ENCODE measurements at places on chromosomes 7 and 10.

DNA sequence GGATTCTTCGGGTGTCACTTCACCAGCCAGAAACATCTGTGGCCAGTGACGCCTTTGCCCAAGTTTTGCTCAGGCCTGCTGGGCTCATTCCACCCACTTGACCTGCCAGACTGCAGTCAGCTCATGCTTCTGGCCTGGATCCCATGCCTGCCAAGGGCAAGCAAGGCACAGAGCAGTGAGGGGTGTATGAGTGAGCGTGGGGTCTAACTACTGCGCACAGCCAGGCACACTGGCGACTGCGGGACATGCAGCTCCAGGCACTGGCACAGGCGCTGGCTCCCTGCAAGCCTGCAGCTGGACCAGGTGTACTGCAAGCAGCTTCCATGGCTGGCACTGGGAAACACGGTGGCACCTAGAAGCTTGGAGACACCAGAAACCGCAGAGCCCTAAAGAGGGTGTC is 80.1 kb downstream of the MTERF1 start:
- no peak for DNase-seq

DNA sequence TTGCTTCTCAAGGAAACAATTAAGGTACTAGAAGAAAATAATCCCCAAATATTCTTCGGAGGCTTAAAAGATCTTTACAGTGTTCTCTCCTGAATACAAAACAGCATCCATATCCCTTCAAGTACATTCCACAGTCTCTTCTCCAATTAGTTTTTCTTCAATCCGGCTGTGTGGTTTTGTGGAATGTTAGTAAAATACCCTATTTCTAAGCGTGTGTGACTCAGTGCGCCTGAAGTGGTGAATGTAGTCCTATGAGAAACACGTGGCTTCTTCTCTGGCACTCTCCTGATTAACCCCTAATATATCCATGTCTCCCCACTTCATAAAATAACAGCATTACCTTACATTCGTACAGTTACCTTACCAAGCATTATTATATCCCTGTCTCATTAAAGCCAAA is 570.2 kb downstream of the ARL4A start:
- DNase-seq, result no peak

- DNase-seq, result no peak
Observed at GRCh38 chr10:91146146-91146545, 74.3 kb upstream of the PCGF5 start.

DNA sequence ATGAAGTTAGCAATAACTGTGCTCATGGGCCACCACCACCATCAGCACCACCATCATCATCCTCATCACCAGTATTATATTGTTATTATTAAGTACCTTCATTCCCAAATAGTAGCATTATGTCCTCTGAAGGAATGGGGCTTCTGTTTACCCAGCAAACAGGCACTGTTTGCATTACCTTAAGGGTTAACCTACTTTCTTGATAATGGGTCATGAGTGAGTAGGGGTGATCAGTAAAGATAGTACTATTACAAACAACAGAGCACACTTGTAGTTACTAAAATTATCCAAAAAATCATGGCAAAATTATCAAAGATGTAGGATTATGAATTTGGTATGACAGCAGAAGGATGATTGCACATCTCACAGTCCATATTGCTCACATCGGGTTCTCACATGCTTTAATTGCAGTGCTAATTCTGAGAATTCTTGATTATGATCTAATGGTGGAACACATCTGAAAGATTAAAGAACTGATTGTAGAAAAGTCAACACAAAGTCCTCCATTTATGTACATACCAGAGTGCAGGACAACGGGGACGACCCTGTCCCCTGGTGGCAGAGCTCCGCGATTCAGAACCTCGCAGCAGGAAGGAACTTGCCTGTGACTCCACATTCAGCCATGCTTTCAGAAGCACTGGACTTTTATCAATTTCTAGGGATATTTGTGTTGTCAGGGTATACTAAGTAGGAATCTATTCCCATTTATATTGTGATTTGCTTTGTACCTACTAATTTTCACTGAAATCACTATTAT is 31.0 kb downstream of the PDE1C start:
- DNase-seq, result no peak

DNA sequence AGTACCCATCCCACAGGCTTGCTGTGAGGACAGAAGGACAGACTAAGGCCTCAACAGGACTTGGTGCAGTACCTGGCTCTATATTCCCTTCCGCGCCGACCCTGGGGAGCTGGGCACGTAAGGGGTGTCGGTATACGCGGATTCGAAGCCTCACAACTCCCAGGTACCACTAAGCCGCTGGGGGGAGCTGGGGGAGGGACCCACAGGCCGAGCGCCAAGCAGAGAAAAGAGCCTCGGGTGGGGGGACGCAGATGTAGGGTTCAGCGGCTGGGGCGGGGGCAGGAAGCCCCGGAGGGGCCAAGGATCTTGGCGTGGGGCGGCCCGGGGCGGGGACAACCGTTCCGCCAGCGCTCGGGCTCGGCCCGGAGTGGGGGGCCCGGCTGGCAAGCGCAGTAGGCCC is 126.4 kb upstream of the ZNF746 start:
- no peak for DNase-seq

- no peak for DNase-seq
Observed at GRCh38 chr7:79386688-79387422, 66.6 kb downstream of the MAGI2 start.

DNA sequence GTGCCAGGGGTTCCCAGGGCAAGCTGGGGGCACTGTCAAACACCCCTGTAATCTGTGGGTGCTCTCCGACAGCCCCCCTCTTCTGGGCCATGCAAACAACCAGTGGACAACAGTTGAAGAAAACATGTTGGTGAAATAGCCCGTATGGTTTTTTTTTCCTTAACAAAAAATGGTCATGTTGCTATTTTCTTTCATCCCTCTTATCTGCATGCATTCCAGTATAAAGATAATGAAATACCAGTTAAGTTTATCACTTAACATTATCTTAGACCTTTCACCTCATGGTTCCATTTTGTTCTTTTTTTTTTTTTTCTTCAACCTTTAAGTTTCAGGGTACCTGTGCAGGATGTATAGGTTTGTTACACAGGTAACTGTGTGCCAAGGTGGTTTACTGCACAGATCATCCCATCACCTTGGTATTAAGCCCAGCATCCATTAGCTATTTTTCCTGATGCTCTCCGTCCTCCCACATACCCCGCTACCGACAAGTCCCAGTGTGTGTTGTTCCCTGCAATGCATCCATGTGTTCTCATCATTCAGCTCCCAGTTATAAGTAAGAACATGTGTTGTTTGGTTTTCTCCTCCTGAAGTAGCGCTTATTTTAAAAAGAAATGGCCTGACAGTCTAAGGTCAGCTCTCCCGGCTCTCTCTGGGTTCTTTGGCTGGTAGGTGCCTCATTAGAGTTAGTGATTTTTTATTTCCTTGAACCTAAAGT is 110.1 kb downstream of the NRP1 start:
- no peak for DNase-seq

- DNase-seq, result no peak
Observed at GRCh38 chr10:94608559-94608958, 63.0 kb downstream of the HELLS start.

DNA sequence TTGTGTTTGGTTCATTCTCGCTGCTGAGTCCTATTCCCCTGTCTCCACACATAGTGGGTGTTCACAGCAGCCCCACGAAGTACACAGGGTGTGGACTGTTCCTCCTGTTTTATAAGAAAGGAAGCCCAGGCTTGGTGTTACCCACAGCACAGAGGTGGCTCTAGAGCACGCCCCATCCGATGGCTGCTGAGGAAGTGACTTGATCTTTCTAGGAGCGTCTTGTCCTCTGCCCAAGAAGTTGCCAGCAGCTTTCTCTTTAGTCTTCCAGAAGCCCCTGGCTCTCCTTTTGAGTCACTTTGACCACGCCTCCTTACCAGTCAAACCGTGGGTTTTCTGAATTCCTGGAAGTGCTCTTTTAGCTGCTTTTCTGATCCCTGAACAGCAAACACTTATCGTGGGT is 94.0 kb downstream of the GRK5 start:
- no peak for DNase-seq

DNA sequence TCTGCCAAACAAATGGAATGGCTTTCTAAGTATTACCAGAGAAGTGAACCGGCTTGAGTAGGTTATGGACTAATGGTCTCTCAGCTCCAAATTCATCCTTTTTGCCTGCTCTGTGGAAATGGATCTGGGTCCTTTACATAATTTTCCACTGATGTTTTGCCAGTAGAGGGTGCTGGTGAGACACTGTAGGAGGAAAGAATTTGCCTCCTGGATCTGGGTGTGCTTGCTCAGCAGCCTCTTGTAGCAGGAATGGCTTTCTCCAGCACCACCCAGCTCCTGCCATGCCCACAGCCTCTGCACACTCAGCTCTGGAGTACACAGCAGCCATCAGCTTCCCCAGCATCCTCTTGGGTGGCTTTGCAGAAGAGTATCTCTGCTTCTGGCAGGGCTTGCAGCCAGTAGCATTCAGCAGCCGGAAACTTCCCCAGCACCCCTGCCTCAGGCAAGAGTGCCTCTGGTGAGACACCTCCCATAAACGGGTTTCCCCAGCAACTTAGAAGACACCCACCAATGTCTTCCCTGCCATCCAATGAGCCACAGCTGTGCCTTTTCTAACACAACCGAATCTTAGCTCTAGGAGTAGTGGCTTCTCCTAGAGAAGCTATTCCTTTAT is 235.0 kb upstream of the PLPP4 start:
- DNase-seq, result no peak

GRCh38 chr7:25951414-25952260 is 200.4 kb upstream of the NFE2L3 start:
- no peak for DNase-seq

GRCh38 chr10:13869295-13869664 is 282.5 kb downstream of the PRPF18 start:
- no peak for DNase-seq

GRCh38 chr7:121197455-121197854 is 131.3 kb upstream of the WNT16 start:
- DNase-seq, result no peak

DNA sequence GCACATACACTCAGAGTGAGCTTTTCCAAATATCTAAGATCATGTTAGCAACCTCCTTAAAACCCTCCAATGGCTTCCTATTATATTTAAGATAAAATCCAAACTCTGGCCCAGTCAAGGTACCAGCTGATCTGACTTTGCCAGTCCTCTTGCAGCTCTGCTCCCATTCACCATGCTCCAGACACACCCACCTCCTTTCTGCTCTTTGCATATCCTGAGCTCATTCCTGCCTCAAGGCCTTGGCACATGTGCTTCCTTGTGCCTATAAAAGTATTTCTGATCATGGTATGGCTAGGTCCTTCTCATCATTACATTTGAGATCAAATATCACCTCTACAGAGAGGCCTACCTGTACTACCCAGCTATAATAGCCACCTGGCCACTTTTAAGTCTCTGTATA is 27.5 kb downstream of the XPNPEP1 start:
- DNase-seq, result no peak

DNA sequence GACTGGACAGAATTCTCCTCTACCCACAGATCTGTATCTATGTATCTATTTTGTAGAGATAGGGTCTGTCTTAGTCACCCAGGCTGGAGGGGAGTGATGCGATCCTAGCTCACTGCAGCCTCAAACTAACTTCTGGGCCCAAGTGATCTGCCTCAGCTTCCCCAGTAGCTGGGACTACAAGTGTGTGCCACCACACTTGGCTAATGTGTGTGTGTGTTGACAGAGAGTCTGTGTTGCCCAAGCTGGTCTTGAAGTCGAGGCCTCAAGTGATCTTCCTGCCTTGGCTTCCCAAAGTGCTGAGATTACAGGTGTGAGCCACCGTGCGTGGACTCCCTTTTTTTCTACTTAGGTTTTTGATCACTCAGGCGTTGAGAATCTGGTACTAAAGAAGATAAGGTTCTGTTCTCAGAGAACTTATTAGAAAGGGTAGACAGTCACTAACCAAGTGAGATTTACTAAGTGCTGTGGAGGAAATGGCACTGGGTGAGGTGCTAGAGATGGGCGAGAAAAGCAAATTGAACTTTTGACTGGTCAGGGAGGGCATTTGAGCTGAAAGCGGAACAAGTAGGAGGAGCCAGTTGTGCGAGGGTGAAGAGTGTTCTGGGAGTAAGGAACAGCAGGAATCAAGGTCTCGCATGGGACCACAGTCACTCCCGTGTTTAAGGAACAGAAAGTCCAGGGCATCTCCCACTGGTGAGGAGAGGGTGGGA is 18.0 kb downstream of the NDUFB2 start:
- DNase-seq, result no peak

DNA sequence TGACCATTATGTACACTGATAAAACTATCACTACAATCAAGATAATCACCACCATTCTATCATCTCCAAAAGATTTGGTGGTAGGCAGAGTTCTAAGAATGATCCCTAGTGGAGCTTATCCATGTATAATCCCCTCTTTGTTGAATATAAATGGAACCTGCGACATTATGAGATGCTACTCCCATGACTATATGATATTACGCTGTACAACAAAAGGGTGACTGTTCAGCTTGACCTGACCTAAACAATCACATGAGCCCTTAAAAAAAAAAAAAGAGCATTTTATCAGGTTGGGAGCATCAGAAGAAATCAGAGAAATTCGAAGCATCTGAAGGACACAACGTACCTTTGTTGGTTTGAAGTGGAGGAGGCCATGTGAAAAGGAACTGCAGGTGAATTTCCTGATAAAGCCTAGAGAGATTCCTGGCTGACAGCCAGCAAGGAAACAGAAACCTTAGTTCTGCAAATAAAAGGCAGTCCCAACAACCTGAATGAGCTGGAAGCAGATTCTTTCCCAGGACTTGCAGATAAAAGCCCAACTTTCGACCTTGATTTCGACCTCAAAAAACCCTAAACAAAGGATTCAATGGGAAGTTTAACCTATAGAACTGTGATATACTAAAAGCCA is 270.7 kb downstream of the ADRA2A start:
- DNase-seq, result no peak

DNA sequence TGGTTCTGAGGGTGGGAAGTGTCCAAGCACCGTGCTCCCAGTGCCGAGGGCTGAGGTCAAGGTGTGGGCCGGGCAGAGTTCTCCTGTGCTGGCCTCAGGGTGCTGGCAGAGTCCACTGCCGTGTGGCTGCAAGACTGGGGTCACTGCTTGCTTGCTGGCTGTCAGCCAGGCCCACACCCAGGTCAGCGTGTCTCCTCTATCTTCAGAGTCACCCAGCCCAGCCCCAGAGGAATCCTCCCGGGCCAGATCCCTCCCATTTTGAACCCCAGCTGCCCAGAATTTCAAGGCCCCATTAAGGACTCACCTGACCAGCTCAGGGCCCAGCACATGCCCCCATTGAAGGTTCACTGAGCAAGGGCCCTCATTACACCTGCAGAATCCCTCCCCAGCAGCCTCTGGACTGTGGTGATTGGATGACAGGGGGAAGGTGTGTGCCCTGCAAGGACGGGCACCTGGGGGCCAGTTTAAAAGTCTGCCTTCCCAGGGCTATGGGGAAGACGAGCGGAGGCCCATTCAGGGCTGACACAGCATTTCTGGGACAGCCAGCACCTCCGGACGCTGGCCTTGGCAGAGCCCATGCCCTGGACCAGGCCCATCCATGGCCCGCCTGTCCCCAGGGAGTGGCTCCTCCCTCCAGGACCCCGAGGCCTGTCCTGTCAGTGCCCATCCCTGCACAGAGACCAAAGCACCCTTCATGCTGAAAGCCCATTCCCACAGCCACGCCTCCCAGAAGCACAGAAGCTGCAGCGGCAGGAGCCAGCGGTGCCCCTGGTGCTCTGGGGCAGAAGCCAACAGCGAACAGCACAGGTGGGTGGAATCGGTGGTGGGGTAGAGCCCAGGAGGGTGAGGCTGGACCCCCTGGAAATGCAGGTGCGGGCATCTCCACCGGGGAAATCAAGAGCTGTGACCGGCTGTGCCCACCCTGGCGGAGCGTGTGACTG is 45.1 kb upstream of the PPP2R2D start:
- no peak for DNase-seq

- DNase-seq, result no peak
Observed at GRCh38 chr7:50334341-50334994, 30.0 kb downstream of the IKZF1 start.

Measured in esophagus squamous epithelium (tissue), 5 donors.